Activated CD4-positive, alpha-beta T cell treated with anti-CD3 and anti-CD28 coated beads, Interleukin-2, amount 10 ng/mL, durations not matched to agents 7 days and 5 days (primary cell): ENCODE measurements at places on chromosomes 7 and 10.

DNA sequence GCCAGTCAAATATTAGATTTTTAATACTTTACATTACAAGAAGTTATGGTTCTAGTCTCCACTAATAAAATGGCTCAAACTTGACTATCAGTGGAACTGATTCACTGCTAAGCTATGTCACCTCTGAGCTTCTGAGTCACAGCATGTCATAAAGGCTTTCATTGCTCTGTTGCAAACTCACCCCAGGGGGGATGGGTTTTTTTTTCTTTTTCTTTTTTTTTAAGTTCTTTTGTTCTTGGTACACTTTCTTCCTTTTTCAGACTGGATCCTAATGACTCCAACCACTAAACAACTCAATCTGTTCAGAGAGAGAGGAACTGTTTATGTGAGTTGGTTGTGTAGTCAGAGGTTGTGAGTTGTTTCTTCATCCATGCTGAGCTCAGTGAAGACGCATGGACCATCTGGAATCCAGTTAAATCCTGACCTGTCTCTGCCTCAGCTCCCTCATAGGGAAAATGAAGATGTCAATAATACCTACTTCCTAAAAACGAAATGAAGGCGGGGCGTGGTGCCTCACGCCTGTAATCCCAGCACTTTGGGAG, 11.0 kb downstream of the MYOF start:
- H3K27ac ChIP-seq, result no peak overlapping the region
- H3K4me3 ChIP-seq, result no peak overlapping the region
- peaks cover 1% of the 10 kb centered on the region for H3K36me3 ChIP-seq
- no peaks in the 10 kb centered on the region for H3K27me3 ChIP-seq
- no peaks in the 10 kb centered on the region for H3K4me1 ChIP-seq

DNA sequence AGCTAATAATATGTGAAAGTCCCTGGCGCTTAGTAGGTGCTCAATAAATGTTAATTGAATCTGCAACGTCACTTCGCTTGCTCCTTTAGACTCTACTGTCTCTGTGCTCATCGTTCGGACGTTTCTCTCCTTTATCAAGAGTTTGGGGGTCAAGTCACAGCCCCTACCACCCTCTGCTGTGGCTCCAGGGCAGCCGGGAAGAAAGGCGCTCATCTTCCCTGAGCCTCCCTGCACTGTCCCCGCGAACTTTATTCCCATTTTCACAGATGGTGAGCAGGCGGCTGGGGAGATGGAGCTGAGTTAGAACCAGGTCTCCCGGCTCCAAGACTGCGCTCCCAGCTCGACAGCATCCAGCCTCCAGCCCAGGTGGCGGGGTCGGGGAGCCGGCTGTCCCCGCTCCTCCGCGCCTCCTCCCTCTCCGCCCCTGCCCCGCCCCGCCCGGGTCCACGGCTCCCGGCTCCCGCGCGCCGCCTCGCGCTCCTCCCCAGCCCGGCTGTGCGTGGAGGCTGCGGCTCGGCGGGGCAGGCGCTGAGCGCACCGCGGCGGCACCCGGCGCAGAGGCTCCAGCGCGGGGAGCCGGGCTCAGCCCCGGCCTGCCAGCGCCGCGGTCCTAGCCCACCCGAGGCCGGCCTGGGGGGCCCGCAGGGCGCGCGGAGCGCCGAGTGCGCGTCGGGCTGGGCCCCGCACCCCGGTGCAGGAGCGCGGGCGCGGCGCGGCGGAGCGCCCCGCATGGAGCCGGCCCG, at the start of gene CLEC2L:
TSS of gene CLEC2L (plus strand) at position 487 of the 743 bp plus-strand sequence. CDS start at position 730, 243 bp downstream.
- no peak within 1 kb of the TSS for H3K4me3 ChIP-seq
- no peaks in the 10 kb centered on the region for H3K36me3 ChIP-seq
- no peak for DNase-seq
- H3K4me1 ChIP-seq, result peaks cover 4% of the 10 kb centered on the region
- H3K27me3 ChIP-seq, result peaks cover 35% of the 10 kb centered on the region

GRCh38 chr10:94076325-94076841, 82.7 kb downstream of the PLCE1 start:
- H3K4me3 ChIP-seq, result no peak overlapping the region
- H3K27me3 ChIP-seq, result no peaks in the 10 kb centered on the region

- no peaks in the 10 kb centered on the region for H3K4me1 ChIP-seq
- H3K36me3 ChIP-seq, result no peaks in the 10 kb centered on the region
- no peak overlapping the region for H3K27ac ChIP-seq
- H3K4me3 ChIP-seq, result no peak overlapping the region
Measured at GRCh38 chr7:115293628-115294240, 371.8 kb downstream of the MDFIC start.

- H3K4me1 ChIP-seq, result no peaks in the 10 kb centered on the region
- no peak for DNase-seq
- H3K4me3 ChIP-seq, result no peak overlapping the region
- no peak overlapping the region for H3K27ac ChIP-seq
Measured at GRCh38 chr10:31368724-31369123, 49.7 kb downstream of the ZEB1 start.

GRCh38 chr7:14698239-14698638, 204.3 kb downstream of the DGKB start:
- H3K4me1 ChIP-seq, result no peaks in the 10 kb centered on the region
- no peaks in the 10 kb centered on the region for H3K36me3 ChIP-seq
- DNase-seq, result no peak
